ENCODE measurements at places on chromosomes 2 and 18.

DNA sequence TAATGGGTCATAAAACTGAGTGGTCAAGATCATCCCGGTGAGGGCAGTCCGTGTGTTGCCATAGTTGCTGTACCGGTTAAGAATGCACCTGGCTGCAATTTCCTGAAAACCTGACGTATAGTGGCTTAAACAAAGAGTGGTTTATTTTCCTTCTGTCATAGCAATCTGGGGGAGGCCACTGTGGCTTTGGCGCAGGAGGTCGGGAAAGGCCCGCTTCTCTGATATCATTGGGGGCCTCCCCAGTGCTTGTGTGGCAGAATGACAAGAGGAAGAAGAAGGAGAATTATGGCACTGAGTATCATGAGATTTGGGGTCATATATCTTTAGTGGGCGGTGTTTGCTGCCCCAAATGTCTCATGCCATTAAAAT, 4.4 kb downstream of the C2orf92 start:
- no peak for DNase-seq

DNA sequence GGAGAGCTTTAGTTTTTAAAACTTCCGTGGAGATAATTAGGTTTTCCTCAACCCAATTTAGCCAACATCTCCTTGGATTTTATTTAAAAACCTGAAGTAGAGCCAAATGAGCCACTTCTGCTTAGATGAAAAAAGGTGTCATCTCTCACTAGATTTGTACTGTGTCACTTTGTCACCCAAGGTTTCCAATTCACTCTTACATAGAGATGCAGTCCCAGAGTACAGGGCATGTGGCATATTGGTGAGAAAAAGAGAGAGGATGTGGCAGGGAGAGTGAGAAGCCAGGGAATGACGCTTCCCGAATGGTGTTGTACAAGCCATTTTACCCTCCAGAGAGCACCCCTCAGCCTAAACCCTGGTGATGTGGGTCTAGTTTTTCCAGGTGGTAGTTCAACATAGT, 44.4 kb upstream of the CTLA4 start:
- DNase-seq, result no peak

GRCh38 chr18:37559194-37559593, 6.4 kb downstream of the CELF4 start:
- no peak for DNase-seq

GRCh38 chr2:234025891-234026401, 24.6 kb upstream of the SPP2 start:
- no peak for DNase-seq

DNA sequence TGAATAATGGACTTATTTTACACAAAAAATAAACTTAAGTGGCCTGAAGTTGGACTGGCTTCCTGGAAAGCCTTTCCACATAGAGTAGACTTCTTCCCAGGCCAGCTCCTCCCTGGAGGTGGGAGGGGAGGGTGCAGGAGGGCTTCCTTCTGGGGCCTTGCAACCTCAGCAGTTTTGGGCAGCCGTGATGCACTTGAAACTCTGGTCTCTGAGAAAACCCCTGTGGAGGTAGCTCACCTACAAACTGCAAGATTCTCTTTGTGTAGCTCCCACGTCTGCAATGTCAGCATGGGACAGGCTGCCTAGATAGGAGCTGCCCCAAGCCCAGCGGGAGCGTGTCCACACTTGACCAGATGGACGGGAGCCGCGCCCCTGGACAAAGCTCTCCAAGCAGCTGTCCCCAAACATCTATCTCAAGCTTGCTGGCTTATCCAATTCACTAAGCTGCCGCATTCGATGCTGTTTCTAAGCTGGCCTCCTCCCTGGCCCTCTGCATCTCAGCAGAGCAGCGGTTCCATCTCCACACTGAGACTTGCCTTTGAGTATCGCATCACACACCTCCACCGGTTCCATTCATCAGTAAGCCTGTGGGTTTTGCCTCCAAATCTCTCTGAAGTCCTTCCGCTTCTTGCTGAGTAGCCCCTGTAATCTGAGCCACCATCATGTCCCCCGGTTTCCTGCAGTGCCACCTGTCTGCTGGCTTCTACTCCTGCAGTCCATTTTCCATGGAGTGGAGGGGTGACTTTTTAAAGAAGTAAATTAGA, 1.6 kb upstream of the LPIN1 start:
- no peak for DNase-seq

DNA sequence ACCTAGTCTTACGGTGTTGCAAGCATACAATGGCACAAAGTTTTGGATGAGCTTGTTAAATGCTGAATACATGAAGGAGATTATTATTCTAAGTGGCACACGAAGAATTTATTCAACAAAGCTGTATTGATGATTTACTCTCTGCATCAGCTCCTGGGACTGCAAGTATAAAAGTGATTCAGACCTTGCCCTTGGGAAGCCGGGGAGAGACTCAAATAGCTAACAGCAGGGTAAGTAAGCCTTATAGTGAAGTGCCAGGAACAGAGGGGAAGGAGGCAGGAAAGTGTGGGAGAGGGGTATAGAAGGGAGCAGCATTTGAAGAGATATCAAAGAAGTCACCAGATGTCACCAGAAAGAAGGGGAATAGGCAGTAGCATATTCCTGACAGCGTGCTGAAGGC, 115.4 kb downstream of the MCFD2 start:
- DNase-seq, result no peak

GRCh38 chr2:200469708-200470211, 40.1 kb downstream of the KCTD18 start:
- no peak for DNase-seq

GRCh38 chr2:4844881-4845280, 847.3 kb upstream of the SOX11 start:
- no peak for DNase-seq

DNA sequence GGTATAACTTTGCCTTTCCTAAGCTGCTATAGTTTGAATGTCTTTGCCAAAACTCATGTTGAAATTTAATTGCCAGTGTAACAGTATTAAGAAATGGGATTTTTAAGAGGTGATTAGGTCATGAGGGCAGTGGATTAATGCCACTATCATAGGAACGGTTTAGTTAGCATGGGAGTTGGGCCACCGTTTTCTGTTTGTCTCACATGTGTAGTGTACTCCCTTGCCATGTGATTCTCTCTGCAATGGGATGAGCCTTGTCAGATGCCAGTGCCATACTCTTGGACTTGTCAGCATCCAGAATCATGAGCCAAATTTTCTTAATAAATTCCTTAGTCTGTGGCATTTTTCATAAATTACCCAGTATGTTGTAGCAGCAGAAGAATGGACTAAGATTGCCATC, 388.9 kb upstream of the RGPD4 start:
- no peak for DNase-seq

GRCh38 chr2:184877909-184878308, 279.6 kb downstream of the ZNF804A start:
- no peak for DNase-seq

DNA sequence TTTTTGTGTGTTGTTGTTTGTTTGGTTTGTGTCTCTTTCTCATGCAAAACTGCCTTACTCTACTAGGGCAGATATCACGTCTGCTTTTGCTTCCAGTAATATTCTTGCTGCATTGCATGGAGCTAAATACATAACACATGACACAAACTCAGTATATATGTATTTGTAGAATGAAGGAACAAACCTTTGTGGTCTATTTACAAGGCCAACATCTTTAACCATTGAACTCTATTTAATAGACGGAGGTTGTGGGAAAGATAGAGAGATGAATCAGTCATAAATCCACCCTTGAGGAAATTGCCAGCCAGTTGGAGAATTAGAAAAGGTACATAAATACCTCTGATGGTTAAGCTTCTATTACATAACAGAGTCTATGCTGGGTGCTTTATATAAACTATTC, 26.0 kb upstream of the IL1RL1 start:
- no peak for DNase-seq

DNA sequence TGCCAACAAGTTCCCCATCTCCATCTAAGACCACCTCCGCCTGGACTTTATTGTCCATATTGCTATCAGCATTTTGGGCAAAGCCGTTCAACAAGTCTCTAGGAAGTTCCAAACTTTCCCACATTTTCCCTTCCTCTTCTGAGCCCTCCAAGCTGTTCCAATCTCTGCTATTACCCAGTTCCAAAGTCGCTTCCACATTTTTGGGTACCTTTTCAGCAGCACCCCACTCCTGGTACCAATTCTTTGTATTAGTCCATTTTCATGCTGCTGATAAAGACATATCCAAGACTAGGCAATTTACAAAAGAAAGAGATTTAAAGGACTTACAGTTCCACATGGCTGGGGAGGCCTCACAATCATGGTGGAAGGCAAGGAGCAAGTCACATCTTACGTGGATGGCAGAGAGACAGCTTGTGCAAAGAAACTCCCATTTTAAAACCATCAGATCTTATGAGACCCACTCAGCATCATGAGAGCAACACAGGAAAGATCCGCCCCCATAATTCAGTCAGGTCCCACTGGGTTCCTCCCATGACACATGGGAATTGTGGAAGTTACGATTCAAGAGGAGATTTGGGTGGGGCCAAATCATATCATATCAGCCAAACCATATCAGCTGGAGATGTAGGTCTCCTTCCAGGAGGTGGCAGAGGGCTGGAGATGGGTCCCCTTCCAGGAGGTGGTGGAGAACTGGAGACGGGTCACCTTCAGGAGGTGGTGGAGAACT, 19.8 kb upstream of the TXNDC2 start:
- no peak for DNase-seq

- no peak for DNase-seq
Observed at GRCh38 chr2:138652378-138652777, 127.8 kb downstream of the NXPH2 start.

- DNase-seq, result peak; percentile 37
Observed at GRCh38 chr18:12031846-12032245, 50.5 kb downstream of the IMPA2 start.

DNA sequence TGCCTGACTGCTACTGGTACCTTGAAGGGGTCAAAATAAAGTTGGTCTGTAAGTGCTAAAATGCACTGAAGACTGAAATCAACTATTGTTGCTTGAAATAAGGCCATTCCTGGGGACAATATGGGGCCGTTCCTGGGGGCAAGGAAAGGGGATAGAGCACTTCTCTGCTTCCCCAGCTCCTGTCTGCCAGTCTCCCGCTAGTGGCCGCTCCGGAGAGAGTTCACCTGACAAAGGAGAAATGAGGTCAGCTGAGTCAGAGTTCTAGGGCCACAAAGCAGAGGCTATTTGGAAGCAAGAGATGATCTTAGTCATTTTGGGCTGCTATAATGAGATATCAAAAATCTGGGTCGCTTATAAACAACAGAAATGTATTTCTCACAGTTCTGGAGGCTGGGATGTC, 345.9 kb downstream of the TSN start:
- DNase-seq, result no peak

DNA sequence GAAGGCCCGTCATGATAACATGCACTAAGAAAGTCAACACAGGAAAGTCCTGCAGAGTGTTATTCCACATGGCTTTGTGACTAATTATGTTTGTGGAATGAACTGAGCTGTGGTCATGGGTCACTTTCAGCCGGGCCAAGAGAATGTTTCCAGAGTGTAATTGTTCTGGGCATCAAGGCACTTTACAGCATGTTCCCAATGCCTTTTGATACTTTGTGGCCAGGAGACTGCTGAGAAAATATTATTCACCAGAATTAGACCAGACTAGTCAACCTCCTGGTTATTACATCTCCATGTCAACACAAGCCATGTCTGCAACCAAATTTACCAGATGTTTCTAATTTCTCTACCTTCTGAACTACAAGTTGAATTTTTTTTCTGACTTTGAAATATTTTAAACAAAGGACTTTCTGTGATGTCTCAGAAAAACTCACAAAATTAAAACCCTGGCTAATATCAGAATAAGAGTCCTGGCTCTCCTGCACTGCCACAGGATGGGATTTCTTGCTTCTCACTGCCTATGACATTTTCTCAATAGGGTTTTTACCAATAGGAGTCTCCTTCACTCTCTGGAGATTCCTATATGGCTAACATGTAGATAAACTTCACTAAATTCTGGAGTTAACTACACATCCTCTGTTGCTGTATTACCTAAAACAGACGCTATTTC, 90.6 kb upstream of the WDR75 start:
- peak; percentile 60 for DNase-seq

DNA sequence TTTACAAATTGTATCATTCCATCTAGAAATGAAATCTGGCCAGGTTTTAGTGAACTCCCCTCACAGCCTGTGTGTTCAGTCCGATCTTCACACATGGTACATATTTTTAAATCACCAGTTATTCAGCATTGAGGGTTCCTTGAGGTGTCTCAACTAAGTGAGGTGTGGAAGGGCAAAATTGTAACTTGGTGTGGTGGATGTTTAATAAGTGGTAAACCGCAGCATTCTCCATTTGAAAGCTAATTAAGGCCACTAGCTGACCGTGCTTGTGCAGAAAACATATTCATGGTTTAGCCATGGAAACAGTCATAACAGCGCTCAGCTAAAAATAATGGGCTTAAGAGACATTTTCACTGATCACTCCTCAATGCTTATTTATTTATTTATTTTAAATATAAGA, 786.2 kb upstream of the FANCL start:
- no peak for DNase-seq

GRCh38 chr18:48197819-48198218, 211.4 kb downstream of the ZBTB7C start:
- DNase-seq, result no peak

GRCh38 chr2:177164584-177165052, 48.0 kb upstream of the HNRNPA3 start:
- no peak for DNase-seq

DNA sequence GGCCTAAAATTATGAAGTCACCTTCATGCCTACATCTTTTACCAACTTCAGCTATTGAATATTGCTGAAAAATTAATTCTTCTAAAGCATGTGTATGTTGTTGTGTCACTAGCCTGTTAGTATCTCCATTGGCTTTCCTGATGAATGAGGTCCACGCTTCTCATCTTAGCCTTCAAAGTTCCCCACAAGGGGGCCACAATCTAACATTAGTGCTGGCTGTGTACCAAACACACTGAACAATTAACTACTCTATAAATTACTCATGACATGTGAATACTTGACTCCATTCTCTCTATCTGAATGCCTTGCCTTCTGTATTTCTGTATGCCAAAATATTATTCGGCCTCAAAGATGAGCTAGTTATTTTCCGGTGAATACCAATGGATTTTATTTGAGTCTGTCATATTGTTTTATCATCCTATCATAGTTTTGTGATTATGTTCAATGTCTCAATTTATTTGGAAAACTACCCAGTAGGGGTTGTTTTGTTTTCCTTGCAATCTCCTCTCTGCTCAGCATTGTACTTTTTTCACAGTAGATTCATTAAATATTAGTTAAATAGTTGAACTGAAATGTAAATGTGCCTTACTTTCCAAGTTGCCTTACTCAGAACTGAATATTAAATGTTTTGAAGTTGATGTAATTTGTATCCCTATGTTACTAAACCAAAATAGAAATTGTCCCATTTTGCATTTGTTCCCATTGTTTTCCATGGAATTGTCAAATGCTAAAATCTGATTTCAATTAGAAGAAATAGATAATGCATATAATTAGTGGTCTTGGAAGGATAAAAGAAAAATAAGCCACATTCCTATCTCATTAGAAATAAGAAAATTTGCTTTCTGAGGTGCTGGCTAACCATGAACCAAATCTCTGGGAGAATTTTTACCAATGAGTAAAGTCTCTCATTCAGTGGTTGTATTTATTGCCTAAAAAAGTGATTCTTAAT, 208.4 kb upstream of the COL3A1 start:
- DNase-seq, result no peak

DNA sequence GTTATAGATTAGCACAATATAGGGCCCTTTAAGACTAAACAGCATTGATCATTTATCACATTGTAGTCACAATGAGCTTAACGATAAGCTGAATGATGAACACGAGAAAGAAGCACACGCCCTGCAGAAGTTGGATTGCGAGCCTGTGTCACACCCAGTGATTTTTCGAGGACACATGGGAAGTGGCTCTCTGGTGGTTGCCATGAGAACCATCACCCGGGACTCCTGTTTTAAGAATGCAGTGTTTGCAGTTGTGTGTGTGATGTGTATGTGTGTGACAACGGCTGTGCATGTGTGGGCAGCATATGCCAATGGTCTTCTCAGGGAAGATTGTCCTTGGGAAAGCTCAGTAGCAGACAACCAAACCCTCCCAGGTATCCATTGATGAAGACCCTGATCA, 69.2 kb downstream of the PDCL3 start:
- no peak for DNase-seq
